ENCODE measurements at places on chromosomes 13 and 19.

DNA sequence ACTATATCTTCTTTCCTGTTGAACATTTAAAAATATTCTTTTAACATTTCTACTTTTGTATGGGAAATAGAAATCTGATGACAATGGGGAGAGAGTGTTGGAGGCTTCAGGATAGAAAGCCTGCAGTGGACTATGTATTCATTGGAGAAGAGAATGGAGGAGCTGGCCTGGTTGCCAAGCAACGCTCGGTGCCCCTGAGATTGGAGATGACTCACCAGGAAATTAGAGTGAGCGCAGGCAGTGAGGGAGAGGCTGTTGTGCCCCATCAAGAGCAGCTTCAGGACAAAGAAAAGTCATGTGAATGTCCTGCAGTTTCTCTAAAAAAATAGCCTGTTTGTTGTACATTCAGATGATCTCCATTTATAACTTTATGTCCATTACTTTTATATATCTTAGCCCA, 48.7 kb upstream of the ZNF835 start:
- DNase-seq, result no peak

DNA sequence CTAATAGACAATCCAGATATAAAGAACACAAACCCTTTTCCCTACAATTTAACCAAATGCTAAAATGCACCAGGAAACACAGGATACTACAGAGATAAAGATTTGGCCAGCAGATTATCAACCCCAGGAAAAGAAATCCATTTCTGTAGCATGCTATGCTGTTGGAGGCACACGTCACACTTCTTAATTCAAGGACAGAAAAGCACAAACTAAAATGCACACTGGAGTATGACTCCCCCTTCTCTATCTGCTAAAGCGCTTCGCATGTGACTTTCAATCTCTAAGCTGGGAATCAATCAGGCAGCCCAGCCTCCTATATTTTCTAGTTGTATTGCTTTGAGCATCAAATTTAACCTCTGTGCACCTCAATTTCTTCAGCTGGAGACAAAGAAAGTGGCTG, 22.2 kb downstream of the ABCC4 start:
- no peak for DNase-seq

DNA sequence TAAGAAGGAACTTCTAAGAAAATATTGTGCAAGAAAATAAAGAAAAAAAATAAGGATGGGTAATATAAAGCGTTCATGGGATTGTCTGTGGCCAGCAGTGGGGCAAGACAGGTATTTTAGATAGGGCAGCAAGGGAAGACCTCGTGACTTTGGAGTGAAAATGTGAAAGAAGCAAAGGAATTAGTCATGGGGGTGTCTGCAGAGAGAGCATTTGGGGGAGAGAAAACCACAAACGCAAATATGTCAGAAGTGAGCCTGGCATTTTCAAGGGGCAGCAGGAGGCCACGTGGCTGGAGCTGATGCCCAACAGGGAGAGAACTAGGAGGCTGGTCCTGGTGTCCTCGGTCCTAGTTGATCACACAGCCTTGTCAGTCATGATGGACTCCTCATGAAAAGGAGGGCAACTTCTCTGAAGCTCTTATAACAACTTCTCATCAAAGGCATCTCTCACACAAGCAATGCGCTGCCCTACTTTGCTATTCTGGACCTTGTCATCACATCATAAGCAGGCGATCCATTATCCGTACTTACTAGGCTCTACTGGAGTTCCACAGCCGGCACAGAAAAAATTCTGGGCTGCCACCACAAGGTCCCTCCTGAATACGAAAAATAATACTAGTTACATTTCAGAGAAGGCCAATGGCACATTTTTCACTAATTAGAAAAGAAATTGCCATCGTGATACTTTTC, 31.0 kb downstream of the RUBCNL start:
- no peak for DNase-seq

- no peak for DNase-seq
Observed at GRCh38 chr13:44240611-44241145, 132.9 kb upstream of the SERP2 start.

GRCh38 chr19:12723641-12724426, at the start of gene TNPO2:
TNPO2 (minus strand) TSS chr19:12723932; CDS start chr19:12720977, 2,955 bp downstream.
- peak; percentile 86 for DNase-seq

GRCh38 chr19:3893509-3894179, 13.2 kb downstream of the ATCAY start:
- DNase-seq, result no peak

- DNase-seq, result no peak
Observed at GRCh38 chr13:44622261-44622660, 46.1 kb upstream of the TSC22D1 start.

DNA sequence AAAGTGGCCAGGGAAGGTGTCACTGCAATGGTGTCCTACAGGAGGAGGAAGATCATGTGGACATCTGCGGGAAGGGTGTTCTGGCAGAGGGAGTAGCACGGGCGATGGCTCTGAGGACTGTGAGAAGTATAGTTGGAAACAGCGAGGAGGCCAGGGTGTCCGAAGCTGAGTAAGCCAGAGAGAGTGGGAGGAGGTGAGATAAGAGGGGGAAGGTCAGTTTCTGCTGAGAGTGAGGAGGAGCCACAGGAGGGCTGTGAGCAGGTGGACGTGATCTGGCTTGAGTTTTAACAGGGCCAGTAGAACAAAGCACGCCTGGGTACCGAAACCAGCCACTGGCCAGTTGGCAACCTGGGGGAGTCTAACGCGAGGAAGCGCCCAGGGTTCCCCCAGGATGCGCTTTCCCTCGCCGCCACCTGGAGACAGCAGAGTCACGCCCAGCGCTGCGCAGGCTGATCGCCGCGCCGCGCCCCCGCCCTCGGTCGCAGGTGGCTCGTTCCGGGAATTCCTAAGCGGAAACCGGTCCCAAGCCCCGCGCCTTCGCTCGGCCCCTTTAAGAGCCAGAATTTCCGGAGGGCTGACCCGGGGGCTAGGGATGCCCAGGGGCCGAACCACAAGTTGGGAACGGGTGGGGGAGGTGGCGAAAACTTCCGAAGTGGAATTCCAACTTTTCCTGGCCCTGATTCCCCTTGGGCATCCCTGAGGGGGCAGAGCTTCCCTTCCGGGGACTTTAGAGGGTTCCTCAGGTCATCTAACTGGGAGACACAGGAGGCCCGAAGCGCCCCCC, 1.1 kb upstream of the LSR start:
- DNase-seq, result peak; percentile 68

GRCh38 chr13:48492470-48493065, 40.3 kb downstream of the RCBTB2 start:
- peak; percentile 80 for DNase-seq

DNA sequence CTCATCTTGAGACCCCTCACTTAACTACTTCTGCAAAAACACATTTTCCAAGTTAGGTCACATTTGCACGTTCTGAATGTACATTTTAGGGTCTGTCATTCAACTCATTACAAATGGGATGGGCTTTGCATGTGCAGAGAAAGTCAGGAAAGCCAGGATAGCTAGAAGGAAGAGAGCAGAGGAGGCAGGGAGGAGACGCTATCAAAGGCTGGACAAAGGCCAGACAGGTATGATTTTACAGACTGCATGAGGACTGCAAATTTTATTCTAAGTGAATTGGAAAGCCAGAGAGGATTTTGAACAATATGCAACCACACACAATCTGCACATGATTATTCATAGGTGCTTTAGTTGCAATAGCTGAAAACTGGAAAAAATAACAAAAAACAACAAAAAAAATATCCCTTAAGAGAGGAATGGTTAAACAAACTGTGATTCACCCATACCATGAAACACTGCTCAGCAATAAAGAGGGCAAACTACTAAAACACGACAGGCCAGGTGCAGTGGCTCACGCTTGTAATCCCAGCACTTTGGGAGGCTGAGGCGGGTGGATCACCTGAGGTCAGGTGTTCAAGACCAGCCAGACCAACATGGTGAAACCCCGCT, 21.1 kb downstream of the SYDE1 start:
- no peak for DNase-seq

DNA sequence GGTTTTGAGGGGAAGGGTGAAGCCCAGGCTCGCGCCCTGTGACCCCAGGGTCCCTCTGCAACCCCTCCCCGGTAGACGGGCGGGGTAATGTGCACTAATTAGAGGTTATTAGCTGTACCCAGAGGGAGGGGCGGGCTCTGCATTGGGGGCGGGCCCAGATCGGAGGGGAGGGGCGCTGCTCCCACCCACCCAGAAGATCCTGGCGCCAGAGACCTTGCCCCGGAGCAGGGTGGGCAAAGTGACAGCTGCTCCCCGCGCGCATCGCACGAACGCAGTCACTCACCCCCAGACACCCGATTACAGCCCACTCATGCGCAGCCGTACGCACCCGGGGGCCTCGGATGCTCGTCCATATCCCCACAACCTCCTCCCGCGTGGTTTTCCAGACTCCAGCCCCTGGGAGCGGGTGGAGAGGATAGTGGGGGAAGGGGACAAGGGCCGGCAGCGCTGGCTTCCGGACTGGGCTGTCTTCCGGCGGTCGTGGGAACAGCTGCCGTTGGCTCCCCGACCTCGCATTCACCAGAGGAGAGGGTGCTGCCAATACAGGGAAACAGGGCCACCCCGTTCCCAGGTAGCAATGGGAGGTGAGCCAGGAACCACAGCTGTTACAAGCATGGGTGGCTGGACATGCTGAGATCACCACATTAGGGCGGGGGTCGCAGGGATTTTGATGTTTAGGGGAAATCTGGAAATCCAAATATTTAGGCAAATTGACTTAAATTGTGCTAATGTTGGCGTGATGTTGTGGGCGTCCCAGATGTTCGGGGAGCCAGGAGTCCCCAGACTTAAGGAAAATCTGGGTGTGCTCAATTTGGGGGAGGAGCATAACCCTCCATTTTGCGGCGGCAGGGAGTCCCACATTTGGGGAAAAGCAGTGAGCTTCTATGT, 2.9 kb upstream of the HOOK2 start:
- DNase-seq, result peak; percentile 78

GRCh38 chr13:37216331-37216730, 110.9 kb upstream of the CSNK1A1L start:
- no peak for DNase-seq

DNA sequence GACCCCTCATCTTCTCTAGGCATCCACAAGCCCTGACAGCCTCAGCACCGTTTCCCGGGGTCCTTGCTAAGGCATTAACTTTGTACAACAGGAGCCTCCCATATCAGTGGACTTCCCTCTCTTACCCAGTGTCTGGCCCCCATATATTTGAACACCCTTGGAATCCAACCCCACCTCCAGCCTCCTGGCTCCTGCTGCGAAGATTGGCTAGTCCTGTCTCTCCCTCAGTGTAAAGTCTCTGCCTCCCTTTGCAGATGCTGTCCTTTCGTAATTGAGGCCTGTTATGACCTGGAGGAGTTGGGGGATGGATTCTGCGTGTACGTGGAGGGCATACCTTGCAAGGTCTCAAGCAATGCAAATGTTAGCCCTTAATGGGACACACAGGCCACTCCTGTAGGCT, 413.7 kb downstream of the IRS2 start:
- no peak for DNase-seq

DNA sequence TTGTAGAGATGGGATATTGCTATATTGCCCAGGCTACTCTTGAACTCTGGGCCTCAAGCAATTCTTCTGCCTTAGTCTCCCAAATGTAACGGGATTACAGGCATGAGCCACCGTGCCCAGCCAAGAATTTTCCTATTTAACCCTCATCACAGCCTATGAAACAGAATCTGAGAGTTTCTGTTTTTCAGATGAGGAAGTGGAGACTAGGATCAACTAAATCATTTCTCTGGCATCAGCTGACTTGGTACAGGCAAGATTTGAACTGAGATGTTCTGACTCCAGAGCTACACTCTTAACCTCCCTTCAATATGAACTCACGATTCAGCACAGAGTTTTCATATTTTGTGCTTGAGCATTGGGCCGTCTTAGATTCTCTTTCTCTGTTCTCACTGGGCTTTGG, 8.1 kb downstream of the ZNF460 start:
- no peak for DNase-seq

DNA sequence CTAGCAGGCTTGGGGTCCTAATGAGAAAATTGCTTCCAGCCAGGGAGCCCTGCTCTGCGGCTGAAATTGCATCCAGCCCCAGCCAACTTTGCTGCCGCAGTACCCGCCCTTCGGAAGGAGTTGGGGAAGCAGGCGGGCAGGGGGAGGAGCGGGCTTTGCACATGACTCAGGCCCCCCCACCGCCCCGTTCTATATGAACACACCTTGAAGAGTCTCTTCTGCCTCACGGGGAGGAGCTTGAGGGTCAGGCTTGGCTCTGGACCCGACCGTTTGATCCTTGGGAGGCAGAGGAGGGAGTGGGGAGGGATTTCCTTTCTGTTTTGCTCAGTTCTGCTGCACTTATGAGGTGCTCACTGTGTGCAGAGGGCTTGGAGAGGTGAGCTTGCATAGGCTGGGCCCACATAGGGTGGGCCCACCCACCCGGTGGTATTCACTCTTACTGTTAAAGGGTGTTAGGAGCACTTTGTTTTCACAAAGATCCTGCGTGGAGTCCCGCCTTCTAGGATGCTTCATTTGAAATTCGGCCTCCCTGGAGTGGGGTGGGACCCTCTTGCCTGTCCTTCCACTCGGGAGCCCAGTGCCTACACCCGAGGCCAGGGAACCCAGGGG, 46.5 kb downstream of the LYL1 start:
- no peak for DNase-seq

- DNase-seq, result no peak
Observed at GRCh38 chr19:16034180-16034579, 42.1 kb upstream of the TPM4 start.

GRCh38 chr13:109145631-109146030, 516.2 kb downstream of the MYO16 start:
- DNase-seq, result no peak

DNA sequence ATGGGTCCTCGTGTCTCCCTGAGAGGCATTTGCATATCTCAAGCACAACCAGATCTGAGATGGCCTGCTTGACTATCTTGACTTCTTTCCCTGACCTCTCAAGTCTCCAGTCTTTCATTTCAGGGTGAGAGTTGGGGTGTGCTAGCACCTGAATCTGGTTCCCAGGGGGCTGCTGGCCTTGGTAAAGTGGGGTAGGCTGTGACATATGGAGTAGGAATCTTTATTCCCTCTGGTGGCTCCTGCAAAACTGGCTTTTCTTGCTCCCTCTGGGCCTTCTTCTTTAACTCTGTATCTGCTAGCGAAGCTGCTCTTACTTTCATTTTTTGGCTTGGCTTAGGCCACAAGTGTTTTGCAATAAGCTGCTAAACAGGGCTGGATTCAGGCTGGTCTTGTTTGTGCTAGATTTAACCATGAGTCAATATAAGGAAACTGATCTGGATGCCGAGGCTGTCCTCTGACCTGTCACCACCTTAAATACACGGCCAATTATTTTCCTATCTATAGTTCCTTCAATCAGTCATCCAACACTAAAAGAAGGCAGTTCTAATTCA, 42.3 kb downstream of the ZNF493 start:
- no peak for DNase-seq

All from stimulated activated effector memory CD8-positive, alpha-beta T cell treated with anti-CD3 and anti-CD28 coated beads, Interleukin-12 subunit alpha, Interleukin-12 subunit beta, amount 100 ng/mL, for 72 hours (primary cell).